ENCODE measurements at places on chromosomes 2 and 18. TPM values are rescaled to one million over a fixed set of nuclear protein-coding genes. Genes with fewer than 3 reads are reported as not detected.

The TRIB2 gene
- 57.8 TPM for total RNA-seq

The CD207 gene
- not detected for total RNA-seq

The SULT1C4 gene
- total RNA-seq = 35.5 TPM

The SERPINB3 gene
- total RNA-seq = not detected

The LRRC30 gene
- total RNA-seq = not detected

The COLEC11 gene
- total RNA-seq = not detected

- no peak overlapping the region for H3K4me3 ChIP-seq
- peaks cover 26% of the 10 kb centered on the region for H3K36me3 ChIP-seq
- no peak for DNase-seq
Measured at GRCh38 chr2:239354132-239354790, 46.6 kb downstream of the HDAC4 start.

- no peak overlapping the region for H3K4me3 ChIP-seq
- no peak overlapping the region for H3K27ac ChIP-seq
- DNase-seq = no peak
- H3K27me3 ChIP-seq = no peaks in the 10 kb centered on the region
- H3K36me3 ChIP-seq = no peaks in the 10 kb centered on the region
- peaks cover 23% of the 10 kb centered on the region for H3K4me1 ChIP-seq
Measured at GRCh38 chr2:224909885-224910573, 132.2 kb downstream of the DOCK10 start.

DNA sequence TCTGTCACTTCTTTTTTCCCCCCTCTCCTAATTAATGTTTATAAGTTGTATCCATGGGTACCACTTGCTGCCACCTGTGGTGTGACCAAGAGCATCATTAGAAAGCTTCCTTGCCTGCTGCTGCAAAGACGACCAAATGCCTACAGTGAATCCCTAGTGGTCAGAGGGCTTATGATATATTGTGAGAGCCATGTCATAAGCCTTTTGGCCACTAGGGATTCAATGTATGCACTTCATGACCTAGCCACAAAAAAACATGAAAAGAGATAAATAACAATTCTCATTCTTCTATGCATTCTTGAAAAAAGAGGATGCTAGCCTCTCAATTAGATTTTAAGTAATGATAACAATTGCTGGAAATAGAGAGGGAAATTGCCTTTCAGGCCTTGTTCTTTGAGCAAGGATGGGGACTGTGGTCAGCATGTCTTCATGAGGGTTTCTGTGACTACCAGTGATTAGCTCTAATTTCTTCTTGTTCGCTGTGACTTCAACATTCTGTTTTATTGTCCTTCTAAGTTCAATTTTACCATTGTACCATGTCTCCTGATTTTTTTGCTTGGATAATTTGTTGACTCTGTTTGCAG is 435.3 kb downstream of the TGIF1 start:
- no peak for DNase-seq
- H3K4me3 ChIP-seq = no peak overlapping the region
- H3K36me3 ChIP-seq = no peaks in the 10 kb centered on the region
- H3K27ac ChIP-seq = no peak overlapping the region
- H3K27me3 ChIP-seq = no peaks in the 10 kb centered on the region

- peak overlapping the region; percentile 15 for H3K4me3 ChIP-seq
- no peak overlapping the region for H3K27ac ChIP-seq
- H3K4me1 ChIP-seq = no peaks in the 10 kb centered on the region
- no peaks in the 10 kb centered on the region for H3K36me3 ChIP-seq
Measured at GRCh38 chr18:11654736-11655605, 34.1 kb upstream of the GNAL start.

DNA sequence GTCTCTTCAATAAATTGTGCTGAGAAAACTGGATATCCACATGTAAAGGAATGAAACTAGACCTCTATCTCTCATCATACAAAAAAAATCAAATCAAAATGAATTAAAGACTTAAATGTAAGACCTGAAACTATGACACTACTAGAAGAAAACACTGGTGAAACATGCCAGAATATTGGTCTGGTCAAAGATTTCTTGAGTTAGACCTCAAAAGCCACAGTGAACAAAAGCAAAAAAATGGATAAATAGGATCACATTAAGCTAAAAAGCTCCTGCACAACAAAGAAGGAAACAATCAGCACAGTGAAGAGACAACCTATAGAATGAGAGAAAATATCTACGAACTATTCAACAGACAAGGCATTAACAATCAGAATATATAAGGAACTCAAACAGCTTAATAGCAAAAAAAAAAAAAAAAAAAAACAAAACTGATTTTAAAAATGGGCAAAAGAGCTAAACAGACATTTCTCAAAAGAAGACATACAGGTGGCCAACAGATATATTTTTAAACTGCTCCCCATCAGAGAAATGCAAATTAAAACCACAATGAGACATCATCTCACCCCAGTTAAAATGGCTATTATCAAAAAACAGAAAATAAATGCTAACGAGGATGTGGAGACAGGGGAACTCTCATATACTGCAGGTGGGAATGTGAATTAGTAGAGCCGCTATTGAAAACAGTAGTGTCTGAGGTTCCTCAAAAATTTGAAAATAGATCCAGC is 66.3 kb downstream of the NCKAP1 start:
- no peak overlapping the region for H3K27ac ChIP-seq
- H3K4me3 ChIP-seq = no peak overlapping the region
- H3K27me3 ChIP-seq = no peaks in the 10 kb centered on the region
- H3K36me3 ChIP-seq = peaks cover 59% of the 10 kb centered on the region
- no peak for DNase-seq

- no peak overlapping the region for H3K27ac ChIP-seq
- no peak overlapping the region for H3K4me3 ChIP-seq
- peaks cover 2% of the 10 kb centered on the region for H3K4me1 ChIP-seq
- peaks cover 3% of the 10 kb centered on the region for H3K36me3 ChIP-seq
- DNase-seq = no peak
Measured at GRCh38 chr2:128808462-128809258, 490.0 kb upstream of the HS6ST1 start.

DNA sequence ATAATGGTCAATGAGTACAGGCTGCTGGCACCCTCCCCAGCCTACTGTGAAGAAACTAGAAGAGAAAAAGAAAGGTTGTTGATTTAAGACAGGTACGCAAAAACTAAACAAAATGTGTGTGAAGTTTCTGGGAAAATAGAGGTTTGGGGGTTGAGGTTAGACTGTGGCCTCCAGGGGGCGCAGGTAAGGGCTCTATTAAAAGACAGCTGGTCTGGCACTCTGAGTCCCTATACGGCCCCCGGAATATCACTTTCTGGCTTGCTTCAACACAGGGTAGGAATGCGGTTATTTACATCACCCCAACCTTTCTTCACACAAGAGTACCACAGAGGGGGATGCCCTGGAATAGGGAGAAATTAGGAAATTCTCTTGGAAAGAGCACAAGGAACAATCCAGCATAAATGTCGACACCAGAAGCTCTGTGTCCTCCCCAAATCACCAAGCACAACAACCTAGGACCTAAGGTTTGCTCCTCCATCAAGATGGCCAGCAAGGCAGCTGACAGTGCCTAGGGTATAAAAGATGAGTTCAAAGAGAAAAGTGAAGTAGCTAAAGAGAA is 480.8 kb upstream of the KLHL29 start:
- H3K36me3 ChIP-seq = no peaks in the 10 kb centered on the region

- DNase-seq = no peak
- peaks cover 8% of the 10 kb centered on the region for H3K4me1 ChIP-seq
- H3K4me3 ChIP-seq = no peak overlapping the region
- peaks cover 3% of the 10 kb centered on the region for H3K36me3 ChIP-seq
- no peak overlapping the region for H3K27ac ChIP-seq
Measured at GRCh38 chr2:196287523-196287922, 116.1 kb upstream of the STK17B start.

DNA sequence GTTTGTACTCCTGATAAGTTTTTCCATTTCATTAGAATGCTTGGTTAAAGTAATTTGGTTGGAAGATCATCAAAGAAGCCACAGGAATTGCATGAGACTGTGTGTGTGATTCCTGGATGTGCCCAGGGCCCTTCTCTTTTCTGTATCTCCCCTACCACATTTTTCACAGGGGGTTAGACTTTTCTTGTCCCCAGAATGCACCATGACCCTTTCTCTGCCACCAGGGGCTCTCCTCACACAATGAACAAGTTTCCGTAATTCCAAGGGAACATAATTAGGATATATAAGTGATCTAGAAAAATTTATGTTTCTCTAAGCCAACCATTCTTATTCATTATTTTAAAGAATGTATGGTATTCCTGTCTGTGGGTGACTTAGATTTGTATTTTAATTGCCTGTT is 291.8 kb downstream of the NEDD4L start:
- peaks cover 21% of the 10 kb centered on the region for H3K4me1 ChIP-seq
- no peak overlapping the region for H3K4me3 ChIP-seq
- no peak overlapping the region for H3K27ac ChIP-seq
- no peaks in the 10 kb centered on the region for H3K27me3 ChIP-seq
- DNase-seq = no peak

GRCh38 chr2:38128653-38129052 is 52.7 kb upstream of the CYP1B1 start:
- no peak overlapping the region for H3K4me3 ChIP-seq
- DNase-seq = no peak
- H3K36me3 ChIP-seq = peaks cover 6% of the 10 kb centered on the region
- H3K27me3 ChIP-seq = no peaks in the 10 kb centered on the region
- H3K4me1 ChIP-seq = no peaks in the 10 kb centered on the region
- H3K27ac ChIP-seq = no peak overlapping the region

DNA sequence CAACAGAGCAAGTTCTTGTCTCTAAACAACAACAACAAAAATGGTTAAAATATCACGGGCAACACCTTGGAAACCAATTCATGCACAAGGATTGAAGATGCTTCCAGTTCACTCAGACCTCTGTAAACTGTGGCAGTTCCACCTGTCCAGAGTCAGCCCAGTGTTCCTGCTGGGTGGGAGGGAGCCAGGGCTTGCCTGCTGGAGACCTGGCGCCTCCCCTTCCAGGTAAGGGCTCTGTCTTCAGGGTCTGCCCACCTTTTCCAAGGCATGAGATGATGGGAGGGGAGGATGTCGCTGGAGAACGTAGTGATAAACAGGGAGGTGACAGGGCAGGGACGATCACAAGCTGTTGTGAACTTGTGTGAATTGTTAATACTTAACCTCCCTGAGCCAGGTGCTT is 9.8 kb upstream of the GPC1 start:
- no peaks in the 10 kb centered on the region for H3K36me3 ChIP-seq
- H3K27me3 ChIP-seq = no peaks in the 10 kb centered on the region
- H3K4me1 ChIP-seq = peaks cover 22% of the 10 kb centered on the region
- H3K4me3 ChIP-seq = no peak overlapping the region

GRCh38 chr2:44016282-44016681 is 20.5 kb upstream of the LRPPRC start:
- no peak overlapping the region for H3K27ac ChIP-seq
- H3K27me3 ChIP-seq = peaks cover 12% of the 10 kb centered on the region
- H3K4me1 ChIP-seq = no peaks in the 10 kb centered on the region
- peak; percentile 61 for DNase-seq
- H3K4me3 ChIP-seq = no peak overlapping the region
- H3K36me3 ChIP-seq = no peaks in the 10 kb centered on the region

GRCh38 chr2:216633616-216634369 is 573 bp downstream of the IGFBP2 start:
- H3K4me3 ChIP-seq = peak overlapping the region; percentile 98
- peaks cover 43% of the 10 kb centered on the region for H3K4me1 ChIP-seq
- H3K27me3 ChIP-seq = no peaks in the 10 kb centered on the region
- DNase-seq = peak; percentile 45

- DNase-seq = no peak
- H3K27ac ChIP-seq = no peak overlapping the region
- no peaks in the 10 kb centered on the region for H3K36me3 ChIP-seq
- no peaks in the 10 kb centered on the region for H3K4me1 ChIP-seq
Measured at GRCh38 chr2:206920310-206920709, 19.0 kb upstream of the CPO start.

DNA sequence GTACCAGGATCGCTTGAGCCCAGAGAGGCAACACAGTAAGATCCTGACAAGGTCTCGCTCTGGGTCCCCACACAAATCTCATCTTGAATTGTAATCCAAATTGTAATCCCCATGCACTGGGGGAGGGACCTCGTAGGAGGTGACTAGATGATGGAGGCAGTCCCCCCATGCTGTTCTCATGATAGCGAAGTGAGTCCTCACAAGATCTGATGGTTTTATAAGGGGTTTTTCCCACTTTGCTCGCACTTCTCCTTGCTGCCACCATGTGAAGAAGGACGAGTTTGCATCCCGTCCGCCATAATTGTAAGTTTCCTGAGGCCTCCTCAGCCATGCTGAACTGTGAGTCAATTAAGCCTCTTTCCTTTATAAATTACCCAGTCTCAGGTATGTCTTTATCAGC is 46.0 kb upstream of the SERTAD2 start:
- H3K27ac ChIP-seq = no peak overlapping the region
- no peaks in the 10 kb centered on the region for H3K36me3 ChIP-seq
- H3K27me3 ChIP-seq = no peaks in the 10 kb centered on the region
- no peak for DNase-seq
- H3K4me1 ChIP-seq = peaks cover 20% of the 10 kb centered on the region

DNA sequence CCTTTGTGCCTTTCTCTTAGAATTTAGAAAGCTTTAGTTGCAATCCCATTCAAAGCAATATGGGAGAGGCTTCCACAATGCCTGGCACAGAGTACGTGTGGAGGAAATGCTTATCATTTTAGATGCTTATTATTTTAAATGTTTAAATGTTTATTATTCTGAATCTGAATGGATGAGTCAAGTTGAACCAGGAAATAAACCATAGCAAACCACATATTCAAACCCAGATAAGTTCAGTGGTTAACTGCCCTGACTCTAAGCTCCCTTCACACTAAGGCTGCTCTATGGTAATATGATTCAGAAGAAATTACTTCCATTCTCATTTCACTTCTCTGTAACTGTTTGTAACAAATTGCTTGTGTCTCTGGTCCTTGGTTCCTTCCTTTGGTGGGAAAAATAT is 5.2 kb upstream of the PPP4R1 start:
- DNase-seq = no peak
- no peaks in the 10 kb centered on the region for H3K27me3 ChIP-seq
- peaks cover 5% of the 10 kb centered on the region for H3K4me1 ChIP-seq
- H3K4me3 ChIP-seq = no peak overlapping the region
- no peak overlapping the region for H3K27ac ChIP-seq

- DNase-seq = no peak
- peaks cover 43% of the 10 kb centered on the region for H3K4me1 ChIP-seq
- H3K4me3 ChIP-seq = no peak overlapping the region
- no peaks in the 10 kb centered on the region for H3K27me3 ChIP-seq
Measured at GRCh38 chr18:58213440-58213839, 169.4 kb downstream of the NEDD4L start.

- no peaks in the 10 kb centered on the region for H3K27me3 ChIP-seq
- DNase-seq = no peak
- no peak overlapping the region for H3K4me3 ChIP-seq
- no peaks in the 10 kb centered on the region for H3K36me3 ChIP-seq
Measured at GRCh38 chr2:153532140-153532539, 53.6 kb upstream of the RPRM start.

DNA sequence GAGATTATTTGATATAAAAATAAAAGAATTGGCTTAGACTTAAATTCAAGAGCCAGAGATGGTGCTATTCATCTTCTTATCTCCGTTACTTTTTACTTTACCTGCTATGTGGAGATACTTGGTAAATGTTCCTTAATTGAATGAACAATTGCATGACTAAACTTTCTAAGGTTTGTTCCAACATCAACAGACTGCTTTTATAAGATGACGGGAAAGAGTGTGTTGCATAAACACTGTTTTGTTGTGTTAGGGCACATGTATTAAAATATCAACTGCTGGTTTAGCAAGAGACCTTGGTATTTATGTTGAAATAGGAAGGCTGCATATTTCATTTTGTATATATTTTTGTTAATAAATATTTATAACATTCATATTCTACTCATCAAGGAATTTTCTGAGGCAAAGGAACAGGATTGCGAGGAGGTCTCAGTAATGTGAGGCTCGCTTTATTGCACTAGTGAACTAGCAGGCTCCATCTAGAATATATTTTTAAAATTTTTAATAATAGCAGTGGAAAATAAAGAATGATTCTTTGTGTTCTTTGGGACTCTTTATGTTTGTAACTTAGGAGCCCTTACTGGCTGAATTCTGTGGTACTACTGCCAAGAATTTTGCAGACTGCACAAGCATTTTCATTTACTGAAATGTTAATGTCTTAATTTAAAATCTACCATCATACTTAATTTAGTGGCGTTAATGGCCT is 10.7 kb upstream of the NFE2L2 start:
- no peak overlapping the region for H3K4me3 ChIP-seq
- no peaks in the 10 kb centered on the region for H3K36me3 ChIP-seq

All from progenitor cell of endocrine pancreas (in vitro differentiated cells).